Bronchial epithelial cell (primary cell): ENCODE measurements at places on chromosomes 4 and X. TPM values are rescaled to one million over a fixed set of nuclear protein-coding genes. Genes with fewer than 3 reads are reported as not detected.

GRCh38 chr4:36399762-36400353, 118.4 kb downstream of the DTHD1 start:
- peak; percentile 52 for DNase-seq

- DNase-seq: peak; percentile 18
Measured at GRCh38 chrX:7904562-7904961, 22.7 kb downstream of the PNPLA4 start.

GRCh38 chr4:125642645-125643044, 327.9 kb downstream of the FAT4 start:
- no peak for DNase-seq

ARR3 gene
- total RNA-seq: not detected in 2 replicates
